ENCODE measurements at places on chromosomes 12 and 14.

- no peak for DNase-seq
Observed at GRCh38 chr12:89160716-89161123, 191.6 kb downstream of the DUSP6 start.

GRCh38 chr12:104328790-104329189 lies 25.3 kb downstream of the EID3 start:
- no peak for DNase-seq

GRCh38 chr12:120368789-120369602 lies at the start of gene MSI1:
Gene MSI1, minus strand, starts transcription at chr12:120369164. Its CDS starts 73 bp downstream, at chr12:120369091.
- DNase-seq = no peak

- DNase-seq = no peak
Observed at GRCh38 chr12:130431176-130431575, 93.5 kb downstream of the PIWIL1 start.

DNA sequence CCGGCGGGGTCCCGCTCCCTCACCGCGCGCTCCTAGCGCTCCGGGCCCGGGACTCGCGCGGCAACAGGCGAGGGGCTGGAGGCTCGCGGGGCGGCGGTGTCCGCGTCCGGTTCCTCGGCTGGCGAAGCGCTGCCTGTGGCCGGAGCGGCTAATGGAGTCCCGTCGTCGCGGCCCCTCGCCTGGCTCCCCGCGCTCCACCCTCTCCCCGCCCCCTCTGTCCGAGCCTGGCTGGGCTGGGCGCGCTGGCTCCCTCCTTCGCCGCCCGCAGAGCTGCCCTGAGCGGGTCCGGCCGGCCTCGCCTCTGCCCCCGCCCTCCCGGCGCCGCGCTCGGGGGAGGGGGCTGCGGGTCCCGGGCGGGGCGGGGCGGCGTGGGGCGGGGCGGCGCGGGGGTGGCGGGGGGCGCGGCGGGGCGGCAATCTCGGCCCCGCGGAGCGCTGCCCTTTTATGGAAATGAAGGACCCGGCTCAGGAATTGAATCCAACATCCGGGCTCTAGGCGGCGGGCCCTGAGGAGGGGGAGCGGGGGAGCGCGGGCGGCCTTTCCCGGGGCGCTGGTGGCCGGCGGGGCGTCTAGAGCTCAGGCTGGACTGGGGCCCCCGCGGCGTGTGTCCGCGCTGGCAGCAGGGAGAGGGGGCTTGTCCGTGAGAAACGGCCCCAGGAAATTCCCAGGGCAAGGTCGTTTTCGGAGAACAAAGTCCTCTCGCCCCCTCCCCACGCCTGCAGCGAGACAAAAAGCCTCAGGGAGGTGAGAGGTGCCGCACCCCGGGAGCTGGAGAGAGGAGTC lies at the start of gene FERMT2:
Gene FERMT2 (minus strand): TSS at position 153 of the 783 bp plus-strand sequence. CDS start 482 bp downstream, outside the sequence.
- no peak for DNase-seq

- no peak for DNase-seq
Observed at GRCh38 chr14:70358631-70359030, 852 bp downstream of the COX16 start.

DNA sequence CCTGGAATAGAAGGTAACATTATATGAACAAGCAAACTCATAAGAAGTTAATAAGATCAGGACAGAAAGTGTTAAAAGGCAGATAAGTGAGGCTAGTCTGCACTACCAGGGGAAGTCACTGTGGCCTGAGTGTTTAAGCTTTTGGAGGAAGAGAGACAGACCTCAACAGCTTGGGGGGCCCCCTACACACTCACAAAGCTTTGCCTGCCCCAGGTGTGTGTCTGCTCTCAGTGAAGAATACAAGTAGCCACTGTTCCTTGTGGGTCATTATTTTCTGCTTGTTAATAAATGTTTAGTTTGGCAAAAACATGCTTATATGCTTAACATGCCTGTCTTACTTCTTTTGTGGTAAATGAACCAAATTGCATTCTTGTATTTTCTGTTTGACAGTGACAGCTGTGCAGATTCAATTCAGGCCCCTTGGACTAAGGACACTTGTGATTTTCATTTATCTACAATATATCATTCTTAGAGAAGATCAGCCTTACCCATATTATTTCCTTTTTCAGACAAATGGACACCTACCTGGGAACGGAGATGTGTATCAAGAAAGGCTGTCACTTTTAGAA lies 50.7 kb upstream of the C12orf71 start:
- DNase-seq = no peak

GRCh38 chr12:102167821-102168604 lies 29.6 kb downstream of the PMCH start:
- no peak for DNase-seq

- peak; percentile 74 for DNase-seq
Observed at GRCh38 chr14:76955575-76956315, 72.8 kb downstream of the IRF2BPL start.

DNA sequence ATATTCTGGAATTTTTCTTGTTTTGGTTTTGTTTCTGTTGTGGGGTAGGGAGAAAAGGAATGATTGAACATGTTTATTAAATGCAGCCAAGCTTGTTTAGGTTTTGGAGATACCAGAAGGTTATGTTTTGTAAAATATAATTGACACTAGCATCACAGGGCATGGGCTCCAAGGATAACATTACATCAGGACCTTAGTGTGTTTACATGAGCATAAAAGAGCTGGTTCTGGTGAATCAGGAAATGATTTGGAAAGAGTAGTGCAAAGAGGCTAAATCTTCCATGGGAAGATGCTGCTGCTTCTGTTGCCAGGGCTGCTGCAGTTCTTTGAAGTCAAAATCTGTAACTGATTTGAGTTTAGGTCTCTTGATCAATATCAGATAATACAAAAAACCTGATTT lies 118.7 kb downstream of the ETNK1 start:
- no peak for DNase-seq

DNA sequence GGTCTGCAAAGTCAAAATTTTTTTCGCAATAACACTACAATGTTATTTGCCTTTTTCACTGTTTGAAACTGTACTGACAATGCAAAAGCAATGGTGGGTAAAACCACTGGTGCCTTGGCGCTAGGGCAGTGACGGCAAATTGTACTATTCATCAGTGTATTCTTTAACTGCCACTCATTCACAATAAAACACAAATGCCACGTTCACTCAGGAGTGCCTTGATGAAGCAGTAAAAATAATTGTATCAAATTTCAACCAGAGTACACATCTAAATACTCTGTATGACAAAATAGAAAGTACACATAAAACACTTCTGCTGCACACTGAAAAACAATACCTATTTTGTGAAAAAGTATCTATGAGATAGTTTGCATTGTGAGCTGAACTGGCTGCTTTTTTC lies 17.8 kb downstream of the DCAF5 start:
- DNase-seq = no peak

Measured in naive thymus-derived CD8-positive, alpha-beta T cell (primary cell).